Left ventricle myocardium superior (tissue), 1 donor: ENCODE measurements at places on chromosomes 16 and 17. TPM values are rescaled to one million over a fixed set of nuclear protein-coding genes. Genes with fewer than 3 reads are reported as not detected.

The PLEKHH3 gene
- 35.7 TPM for total RNA-seq

The SDK2 gene
- 1.5 TPM for total RNA-seq

The ZNF689 gene
- total RNA-seq, result 4.8 TPM

The TVP23A gene
- 0.47 TPM for total RNA-seq

The PRSS8 gene
- not detected for total RNA-seq

The FOXL1 gene
- total RNA-seq, result 0.32 TPM

The HIC1 gene
- 19.0 TPM for total RNA-seq

The HBQ1 gene
- not detected for total RNA-seq

The PKMYT1 gene
- total RNA-seq, result 0.55 TPM

The GPR142 gene
- total RNA-seq, result 0.15 TPM

The KIF18B gene
- total RNA-seq, result 3.2 TPM

The CA7 gene
- not detected for total RNA-seq

The TBL3 gene
- total RNA-seq, result 24.4 TPM

The CEP295NL gene
- 0.79 TPM for total RNA-seq

The CDT1 gene
- 0.97 TPM for total RNA-seq

The UMOD gene
- not detected for total RNA-seq

The ADAD2 gene
- total RNA-seq, result not detected

The HSD3B7 gene
- total RNA-seq, result 7.4 TPM
